ENCODE measurements at places on chromosomes 1 and 21.

DNA sequence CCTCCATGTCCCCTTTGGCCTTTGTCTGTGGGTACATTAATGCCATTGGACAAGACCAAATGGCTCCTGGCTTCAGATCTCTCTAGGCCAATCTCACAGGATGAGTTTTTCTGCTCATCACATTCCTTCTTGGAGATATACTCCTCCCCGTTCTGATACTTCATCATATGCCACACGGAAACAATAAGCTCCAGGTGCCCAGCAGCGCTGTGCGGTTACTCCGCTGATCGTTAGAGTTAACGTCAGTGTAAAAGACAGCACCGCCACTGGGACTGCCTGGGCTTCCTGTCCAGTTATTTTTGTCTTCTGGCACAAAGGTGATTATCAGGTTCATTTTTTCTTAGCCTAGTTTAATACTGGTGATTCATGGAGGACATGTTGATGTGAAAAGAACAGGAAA, 22.5 kb downstream of the CACHD1 start:
- no peak for DNase-seq

- no peak for DNase-seq
These were observed 42.4 kb downstream of the AKNAD1 start for GRCh38 chr1:108814343-108815125.

DNA sequence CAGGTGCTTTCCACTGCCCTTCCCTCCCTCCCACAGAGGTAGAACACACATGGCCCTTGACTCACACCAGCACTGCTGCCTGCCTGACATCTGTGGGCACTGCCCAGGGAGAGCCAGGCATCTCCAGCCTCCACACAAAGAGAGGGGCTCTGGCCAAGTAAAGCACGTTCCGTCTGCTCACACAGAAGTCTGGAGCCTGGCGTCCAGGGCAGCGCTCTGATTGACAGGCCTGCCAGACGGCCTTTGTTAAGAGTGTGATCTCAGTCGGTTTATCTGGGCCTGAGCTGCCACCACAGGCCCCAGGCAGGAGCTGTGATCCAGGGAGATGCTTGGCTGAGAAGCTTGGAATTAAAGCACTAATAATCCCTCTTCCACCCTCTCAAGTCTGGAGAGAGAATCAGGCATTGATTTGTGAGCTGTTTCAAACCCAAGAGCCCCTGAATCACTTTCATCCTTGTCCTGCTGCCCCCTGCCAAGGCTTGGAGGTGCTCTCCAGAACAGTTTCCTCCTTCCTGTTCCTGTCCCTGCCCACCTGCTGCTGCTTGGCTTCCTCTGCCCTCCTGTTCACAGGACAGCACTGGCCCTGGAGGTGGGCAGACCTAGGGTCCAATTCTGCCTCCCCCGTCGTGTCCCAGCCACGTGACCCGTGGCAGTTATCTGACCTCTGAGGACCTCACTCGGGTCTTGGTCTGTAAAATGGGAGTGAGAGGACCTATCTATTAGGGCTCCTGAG, 3.7 kb downstream of the DMRTB1 start:
- no peak for DNase-seq

DNA sequence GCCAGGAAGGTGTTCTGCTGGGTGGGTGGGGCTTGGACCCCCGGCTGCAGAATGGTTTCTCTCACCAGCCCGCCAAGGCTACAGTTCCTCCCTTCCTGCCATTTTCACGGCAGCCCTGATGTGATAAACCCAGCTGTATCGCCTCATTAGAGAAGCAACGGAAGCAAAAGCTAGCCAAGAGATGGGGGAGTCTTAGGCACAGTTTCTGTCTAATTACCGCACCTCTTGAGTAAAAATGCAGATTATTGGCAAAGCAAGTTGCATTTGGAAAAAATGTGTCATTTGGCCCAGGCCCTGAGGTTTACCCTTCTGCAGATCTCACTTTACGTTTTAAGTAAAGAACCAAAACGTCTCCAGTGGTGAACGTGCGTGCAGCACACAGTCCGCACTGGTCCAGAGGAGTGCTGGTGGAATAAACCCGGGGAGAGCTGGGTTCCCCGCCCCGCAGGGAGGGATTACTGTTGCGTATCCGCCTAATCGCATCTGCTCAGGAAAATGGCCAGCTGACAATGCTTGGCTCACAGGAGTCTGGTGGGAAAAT, 109.9 kb downstream of the GALNT2 start:
- DNase-seq: no peak

DNA sequence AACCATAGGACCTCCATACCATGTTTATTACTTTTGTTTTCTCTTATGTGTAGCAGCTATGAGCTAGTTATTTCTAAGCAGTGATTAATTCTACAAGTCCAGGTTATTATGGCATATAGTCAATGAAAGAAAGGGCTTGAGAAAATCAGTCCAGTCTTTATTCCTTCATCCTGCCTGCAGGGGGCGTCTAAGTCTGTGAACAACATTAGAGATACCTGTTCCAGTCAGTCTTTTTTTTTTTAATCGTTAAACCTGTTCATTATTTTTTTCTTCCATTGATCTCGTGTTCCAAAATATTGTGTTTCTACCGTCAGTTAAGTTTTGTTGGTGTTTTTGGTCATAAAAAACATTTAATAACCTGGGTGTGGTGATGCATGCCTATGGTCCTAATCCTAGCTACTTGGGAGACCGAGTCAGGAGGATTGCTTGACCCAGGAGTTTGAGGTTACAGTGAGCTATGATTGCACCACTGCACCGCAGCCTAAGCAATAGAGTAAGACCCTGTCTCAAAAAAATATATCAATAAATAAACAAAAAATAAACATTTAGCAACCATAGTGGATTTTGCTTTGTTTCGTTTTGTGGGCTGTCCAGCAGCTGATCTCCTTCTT, 29.4 kb upstream of the CD2 start:
- DNase-seq: peak; percentile 86

- no peak for DNase-seq
These were observed 294.5 kb upstream of the NRIP1 start for GRCh38 chr21:15359251-15359650.

- no peak for DNase-seq
These were observed 111.9 kb downstream of the DENND1B start for GRCh38 chr1:197663162-197663953.

- no peak for DNase-seq
These were observed 127.0 kb downstream of the GREM2 start for GRCh38 chr1:240484804-240485443.

GRCh38 chr1:17759114-17759513, 4.0 kb downstream of the ACTL8 start:
- peak; percentile 67 for DNase-seq

- DNase-seq: no peak
These were observed 113.7 kb downstream of the RUNX1 start for GRCh38 chr21:34935452-34935851.

GRCh38 chr1:17741052-17741451, 14.1 kb upstream of the ACTL8 start:
- no peak for DNase-seq

GRCh38 chr1:174191349-174191862, 32.1 kb downstream of the RABGAP1L start:
- no peak for DNase-seq

GRCh38 chr1:11730429-11730891, 5.5 kb upstream of the AGTRAP start:
- DNase-seq: peak; percentile 68

GRCh38 chr21:37155186-37155585, 82.1 kb downstream of the TTC3 start:
- DNase-seq: no peak

- DNase-seq: no peak
These were observed 11.7 kb downstream of the ITLN2 start for GRCh38 chr1:160942926-160943325.

DNA sequence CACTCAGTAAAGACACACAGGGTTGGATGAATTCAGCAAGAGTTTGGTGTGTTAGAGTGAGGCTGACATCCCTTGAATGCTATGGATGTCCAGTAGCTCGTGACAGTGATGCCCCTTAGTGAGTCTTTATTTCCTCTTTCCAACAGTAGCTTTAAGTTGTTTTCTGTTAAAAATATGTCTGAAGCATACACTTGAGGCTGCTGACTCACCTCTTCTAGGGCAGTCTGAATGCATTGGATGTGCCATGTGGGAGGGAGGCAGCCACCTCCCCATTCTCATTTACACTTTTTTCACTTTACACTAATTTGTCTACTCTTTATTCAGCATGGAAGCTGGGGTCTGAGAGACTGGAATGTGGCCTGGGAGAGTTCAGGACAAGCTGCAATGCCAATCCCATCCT, 17.6 kb downstream of the NOS1AP start:
- DNase-seq: no peak

GRCh38 chr1:89546082-89546889, 21.7 kb downstream of the LRRC8B start:
- peak; percentile 50 for DNase-seq

DNA sequence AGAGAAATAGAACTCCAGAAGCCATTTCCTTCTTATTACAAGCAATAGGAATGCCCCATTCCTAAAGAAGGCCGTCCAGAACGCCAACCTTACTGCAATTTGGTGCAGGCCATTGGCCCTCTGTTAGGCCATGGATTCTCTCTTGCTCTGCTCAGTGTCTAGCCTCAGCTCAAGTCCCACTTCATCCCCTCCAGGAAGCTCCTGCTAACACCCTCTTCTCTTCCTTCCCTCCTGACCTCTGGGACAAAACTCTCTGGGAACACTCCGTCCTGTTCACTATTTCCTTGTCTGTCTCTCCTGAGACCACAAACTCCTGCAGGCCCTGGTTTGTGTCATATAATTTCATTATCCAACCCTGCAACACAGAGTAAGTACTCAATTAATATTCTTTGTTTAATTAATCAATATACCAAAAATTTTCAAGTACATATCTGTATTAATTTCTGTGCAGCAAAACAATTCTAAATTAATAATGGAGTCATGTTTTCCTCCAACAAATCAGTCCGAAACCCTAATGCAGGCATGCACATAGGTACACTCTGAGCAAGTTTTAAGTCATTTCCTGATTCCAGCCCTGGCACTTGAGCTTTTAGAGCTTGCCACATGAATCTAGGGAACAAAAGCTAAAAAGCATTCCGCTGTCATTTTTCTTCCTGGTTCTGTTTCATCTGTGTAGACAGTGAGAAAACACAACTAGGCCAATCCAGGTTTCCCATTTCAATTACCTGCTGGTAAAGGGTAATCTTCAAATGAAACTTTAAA, 245.3 kb downstream of the SETD4 start:
- no peak for DNase-seq

GRCh38 chr1:184803180-184803492, 48.5 kb upstream of the EDEM3 start:
- no peak for DNase-seq

DNA sequence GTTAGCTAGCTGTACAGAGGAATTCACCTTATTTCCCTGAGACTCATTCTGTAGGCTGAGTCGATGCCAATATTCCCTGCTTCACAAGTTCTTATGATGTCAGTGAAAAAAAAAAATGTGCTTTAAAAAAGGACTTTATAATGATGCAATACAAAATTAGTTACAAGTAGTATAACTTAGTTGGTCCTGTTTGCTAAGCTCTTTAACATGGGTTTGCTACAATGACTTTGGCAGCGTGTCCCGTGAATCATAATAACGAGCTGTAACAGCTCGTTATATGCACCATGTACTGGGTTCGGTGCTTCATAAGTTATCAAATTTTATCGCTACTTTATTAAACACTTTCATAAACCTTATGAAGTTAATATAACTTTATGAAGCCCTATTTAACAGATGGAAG, 349.7 kb downstream of the LMX1A start:
- no peak for DNase-seq

DNA sequence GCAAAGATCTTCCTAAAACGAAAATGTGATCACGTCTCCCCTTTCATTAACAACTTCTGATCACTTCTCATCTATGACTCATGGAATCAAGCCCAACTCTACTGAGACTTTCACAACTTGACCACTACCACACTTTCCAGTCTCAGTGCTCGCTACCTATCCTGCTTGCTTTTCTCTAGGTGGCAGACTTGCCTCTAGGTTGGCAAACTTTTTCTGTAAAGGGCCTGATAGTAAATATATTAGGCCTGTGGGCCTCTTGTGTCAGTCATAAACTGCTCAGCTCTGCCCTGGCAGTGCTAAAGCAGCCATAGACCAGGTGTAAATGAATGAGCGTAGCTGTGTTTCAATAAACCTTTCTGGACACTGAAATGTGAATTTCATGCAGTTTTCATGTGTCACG, 21.5 kb upstream of the HMGB4 start:
- no peak for DNase-seq

DNA sequence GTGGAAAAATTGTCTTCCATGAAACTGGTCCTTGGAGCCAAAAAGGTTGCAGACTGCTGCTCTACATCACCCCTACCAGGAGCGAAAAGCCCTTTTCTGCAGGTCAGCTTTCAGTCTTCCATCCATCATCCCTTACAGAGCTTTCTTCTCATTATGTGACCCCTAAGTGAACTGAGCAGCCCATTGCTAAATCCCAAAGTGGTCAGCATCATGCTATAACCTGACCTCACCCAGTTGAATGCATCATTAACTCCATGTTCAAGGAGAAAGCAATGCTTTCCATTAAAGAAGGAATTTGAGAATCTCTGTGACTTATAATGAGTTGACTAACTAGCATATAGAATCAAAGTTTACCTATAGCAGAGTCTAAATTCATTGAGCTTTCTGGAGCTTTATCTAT, 10.4 kb upstream of the IL24 start:
- no peak for DNase-seq

- DNase-seq: no peak
These were observed 32.4 kb upstream of the DUSP10 start for GRCh38 chr1:221774054-221774842.

GRCh38 chr1:224387943-224388342, 31.3 kb downstream of the CNIH4 start:
- no peak for DNase-seq

- DNase-seq: no peak
These were observed 28.7 kb downstream of the PTGFR start for GRCh38 chr1:78519446-78519845.

GRCh38 chr1:51945591-51945990, 44.9 kb downstream of the RAB3B start:
- no peak for DNase-seq

DNA sequence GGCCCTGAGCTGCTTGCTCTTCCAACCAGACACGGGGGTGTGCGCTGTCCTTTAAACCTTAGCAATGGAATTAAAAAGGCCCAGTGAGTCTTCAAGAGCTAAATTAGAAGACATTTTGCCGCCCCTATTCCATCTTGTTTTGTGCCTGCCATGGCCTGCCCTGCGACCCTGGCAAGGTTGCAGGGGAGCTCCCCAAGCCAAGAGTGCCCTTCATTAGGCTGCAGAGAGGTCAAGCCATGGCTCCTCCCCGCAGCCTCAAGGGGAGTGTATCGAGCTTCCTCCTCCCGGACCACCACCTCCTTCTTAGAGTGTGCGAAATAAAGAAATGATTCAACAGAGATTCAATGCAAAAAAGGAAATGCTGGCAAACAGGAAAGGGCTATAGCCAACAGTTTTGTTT, 256.2 kb downstream of the DYRK1A start:
- DNase-seq: no peak

DNA sequence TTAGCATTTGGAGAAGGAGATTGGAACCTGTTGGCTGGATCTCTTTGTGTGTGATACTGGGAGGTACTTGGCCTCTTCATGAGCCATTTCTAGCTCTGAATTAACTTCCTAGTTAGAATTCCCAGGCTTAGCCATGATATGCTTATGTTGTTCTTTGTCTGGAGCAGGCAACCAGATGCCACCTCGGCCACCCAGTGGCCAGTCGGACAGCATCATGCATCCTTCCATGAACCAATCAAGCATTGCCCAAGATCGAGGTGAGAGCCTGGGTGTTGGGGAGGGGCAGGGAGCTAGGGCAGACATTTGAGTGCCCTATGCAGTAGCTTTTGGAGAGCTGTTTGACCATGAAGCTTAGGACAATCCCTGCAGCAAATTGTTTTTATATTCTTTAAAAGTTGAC, 26.5 kb upstream of the PIGV start:
- no peak for DNase-seq
